ENCODE measurements at places on chromosomes 1 and 21. TPM values are rescaled to one million over a fixed set of nuclear protein-coding genes. Genes with fewer than 3 reads are reported as not detected.

DNA sequence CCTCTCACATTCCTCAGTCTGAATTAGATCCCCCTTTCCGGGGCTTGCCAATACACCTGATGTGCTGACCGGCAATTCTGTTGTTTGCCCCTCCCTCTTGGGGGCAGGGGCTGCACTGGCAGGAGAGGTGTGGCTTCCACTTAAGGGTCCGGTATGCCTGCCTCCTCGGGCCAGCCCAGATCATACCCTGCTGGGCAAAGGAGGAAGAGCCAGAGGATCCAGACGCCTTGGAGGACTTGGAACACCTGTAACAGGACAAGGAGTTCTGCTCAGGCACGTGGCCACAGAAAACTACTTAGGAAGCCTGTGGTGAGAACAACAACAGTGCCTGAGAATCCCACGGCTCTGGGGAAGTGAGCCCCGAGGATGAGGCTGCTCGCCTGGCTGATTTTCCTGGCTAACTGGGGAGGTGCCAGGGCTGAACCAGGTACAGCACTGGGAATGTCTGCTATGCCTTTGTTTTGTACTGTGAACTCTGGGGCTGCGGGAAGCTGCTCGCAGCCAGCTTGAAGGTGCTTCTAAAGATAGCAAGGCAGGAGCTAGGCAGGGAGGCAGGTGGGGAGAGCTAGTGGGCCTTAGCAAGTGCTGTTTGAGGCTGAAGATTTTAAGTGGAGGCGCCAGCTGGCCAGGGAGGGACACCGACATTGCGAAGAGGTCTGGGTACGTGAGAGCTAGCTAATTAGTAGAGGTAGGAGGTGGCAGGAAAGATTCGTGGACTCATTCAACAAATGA lies at the start of gene SMPDL3B:
SMPDL3B (plus strand) TSS at position 183 of the 732 bp plus-strand sequence; CDS start at position 367, 184 bp downstream.
- DNase-seq, result no peak

DNA sequence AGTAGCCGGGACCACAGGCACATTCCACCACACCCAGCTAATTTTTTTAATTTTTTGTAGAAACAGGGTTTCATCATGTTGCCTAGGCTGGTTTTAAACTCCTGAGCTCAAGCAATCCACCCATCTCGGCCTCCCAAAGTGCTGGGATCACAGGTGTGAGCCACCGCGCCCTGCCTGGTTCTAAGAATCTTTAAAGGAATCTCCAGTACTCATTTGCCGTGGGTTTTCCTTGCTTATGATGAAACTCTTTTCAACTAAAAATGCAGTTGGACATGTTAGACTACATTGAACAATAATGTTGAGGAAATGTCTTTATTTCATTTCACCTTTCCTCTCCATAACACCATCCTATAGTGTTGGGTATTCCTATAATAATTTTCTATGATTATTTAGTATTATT lies 121.6 kb downstream of the ZNF281 start:
- no peak for DNase-seq

- no peak for DNase-seq
These were observed 4.2 kb downstream of the SPATA21 start for GRCh38 chr1:16433030-16433429.

DNA sequence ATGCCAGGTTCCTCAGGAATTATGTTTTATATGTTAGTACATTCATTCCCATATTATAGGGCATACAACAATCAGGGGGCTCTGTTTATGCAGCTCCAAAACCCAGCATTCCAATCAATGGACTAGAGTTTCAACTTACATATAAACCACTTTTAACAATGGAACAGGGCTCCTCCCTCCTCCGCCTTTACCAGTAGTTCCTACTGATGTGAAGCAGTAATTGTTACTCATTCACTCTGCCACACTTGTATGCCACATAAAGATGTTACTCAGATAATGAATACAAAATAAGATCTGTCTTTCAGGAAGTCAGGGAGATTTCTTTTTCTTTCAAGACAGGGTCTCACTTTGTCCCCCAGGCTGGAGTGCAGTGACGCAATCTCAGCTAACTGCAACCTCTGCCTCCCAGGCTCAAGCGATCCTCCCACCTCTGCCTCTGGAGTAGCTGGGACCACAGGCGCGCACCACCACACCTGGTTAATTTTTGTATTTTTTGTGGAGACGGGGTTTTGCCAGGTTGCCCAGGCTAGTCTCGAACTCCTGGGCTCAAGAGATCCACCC lies 17.1 kb downstream of the ZNF281 start:
- DNase-seq, result no peak

GRCh38 chr1:178031856-178032320 lies 62.0 kb upstream of the RASAL2 start:
- peak; percentile 92 for DNase-seq

DNA sequence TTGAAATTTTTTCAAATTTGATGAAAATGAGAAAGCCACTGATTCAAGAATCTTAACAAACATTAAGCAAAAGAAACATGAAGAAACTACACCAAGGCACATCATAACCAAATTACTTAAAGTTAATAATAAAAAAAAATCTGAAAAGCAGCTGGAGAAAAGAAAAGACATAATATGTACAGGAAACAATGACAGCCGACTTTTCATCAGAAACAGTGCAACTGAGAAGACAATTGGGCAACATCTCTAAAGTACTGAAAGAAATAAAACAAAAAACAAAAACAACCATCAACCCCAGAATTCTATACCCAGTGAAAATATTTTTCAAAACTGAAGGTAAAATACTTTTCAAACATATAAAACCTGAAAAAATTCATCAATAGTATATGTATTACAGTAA lies 73.8 kb upstream of the DMRTA2 start:
- no peak for DNase-seq

Gene RPTN
- not detected for total RNA-seq

Gene TCHHL1
- total RNA-seq, result not detected
